Activated CD4-positive, CD25-positive, alpha-beta regulatory T cell (primary cell): ENCODE measurements at places on chromosomes 3 and 15.

DNA sequence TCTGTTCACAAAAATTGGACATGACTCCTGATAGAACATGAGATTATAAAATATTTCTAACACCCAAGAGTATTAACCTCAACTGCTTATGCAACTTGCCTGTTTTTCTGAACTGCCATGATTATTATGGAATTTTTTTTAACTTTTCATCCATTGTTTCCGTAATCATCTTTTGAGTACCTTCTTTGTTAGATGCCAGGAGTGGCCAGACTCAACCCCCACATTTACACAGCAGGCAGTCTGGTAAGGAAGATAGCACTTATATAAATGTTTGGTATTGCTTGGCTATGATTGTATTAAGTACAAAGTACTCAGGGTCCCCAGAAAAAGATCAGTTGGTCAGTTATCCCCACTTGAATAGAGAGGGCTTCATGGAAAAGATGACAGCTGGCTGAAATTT lies 74.3 kb downstream of the CRYBG3 start:
- DNase-seq = no peak

GRCh38 chr3:11260460-11260859 lies 11.7 kb upstream of the ATG7 start:
- no peak for DNase-seq

DNA sequence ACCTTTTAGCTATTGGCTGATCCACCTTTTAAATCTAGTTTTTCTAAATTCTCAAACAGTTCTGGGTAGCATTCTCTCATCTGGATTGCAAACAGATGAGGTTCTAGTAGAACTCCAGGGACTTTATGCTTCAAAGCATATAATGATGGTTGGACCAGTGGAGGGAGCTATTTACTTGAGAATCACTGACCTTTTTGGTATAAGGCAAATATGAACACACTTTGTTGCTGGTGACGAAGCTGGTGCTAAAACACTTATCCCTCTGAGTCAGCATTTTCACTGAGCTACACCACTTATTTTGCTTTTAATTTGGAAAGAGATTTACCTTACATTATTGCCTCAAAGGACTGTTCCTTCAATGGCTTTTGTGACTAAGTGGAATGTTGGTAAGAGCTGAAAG lies 58.6 kb upstream of the SLITRK3 start:
- no peak for DNase-seq

- DNase-seq = no peak
Observed at GRCh38 chr3:98730338-98730737, 32.8 kb upstream of the ST3GAL6 start.

GRCh38 chr15:38885001-38885400 lies 320.4 kb upstream of the RASGRP1 start:
- DNase-seq = no peak

GRCh38 chr15:62835351-62835750 lies 207.2 kb upstream of the TPM1 start:
- no peak for DNase-seq

- no peak for DNase-seq
Observed at GRCh38 chr3:30342318-30343060, 263.9 kb upstream of the TGFBR2 start.

DNA sequence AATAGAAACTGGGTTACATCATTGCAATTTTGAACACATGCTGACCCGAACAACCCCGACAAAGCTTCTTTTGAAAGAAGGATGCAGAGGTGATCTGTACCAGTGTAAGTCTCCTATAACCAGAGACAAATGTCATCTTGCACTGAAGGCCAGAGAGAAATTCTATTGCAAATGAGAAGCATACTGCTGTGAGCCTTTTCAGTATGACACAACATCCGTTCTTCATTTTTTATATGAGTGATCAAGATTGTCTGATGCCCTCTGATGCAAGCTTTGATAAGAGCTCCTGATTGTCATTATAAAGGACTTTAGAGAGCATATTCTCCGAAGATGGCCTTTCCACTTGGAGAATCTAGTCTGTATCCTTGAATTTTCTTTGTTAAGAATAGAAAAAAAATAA lies 36.9 kb downstream of the PCOLCE2 start:
- no peak for DNase-seq

DNA sequence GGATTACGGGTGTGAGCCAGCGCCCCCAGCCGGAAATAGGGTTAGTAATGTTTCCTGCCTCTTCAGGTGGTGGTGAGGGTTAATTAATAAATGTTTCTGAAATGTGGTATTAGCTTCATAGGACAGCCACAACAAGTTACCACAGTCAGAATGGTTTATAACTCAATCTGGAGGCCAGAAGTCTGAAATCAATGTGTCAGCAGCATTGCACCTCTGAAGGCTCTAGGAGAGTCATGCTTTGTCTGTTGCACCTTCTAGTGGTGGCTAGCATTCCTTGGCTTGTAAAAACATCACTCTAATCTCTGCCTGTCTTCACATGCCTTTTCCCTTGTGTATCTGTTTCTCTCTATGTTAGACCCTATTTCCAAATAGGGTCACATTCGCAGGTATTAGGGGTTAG lies 7.8 kb upstream of the RPSA start:
- no peak for DNase-seq

- no peak for DNase-seq
Observed at GRCh38 chr15:68719672-68720071, 101.0 kb downstream of the ANP32A start.

DNA sequence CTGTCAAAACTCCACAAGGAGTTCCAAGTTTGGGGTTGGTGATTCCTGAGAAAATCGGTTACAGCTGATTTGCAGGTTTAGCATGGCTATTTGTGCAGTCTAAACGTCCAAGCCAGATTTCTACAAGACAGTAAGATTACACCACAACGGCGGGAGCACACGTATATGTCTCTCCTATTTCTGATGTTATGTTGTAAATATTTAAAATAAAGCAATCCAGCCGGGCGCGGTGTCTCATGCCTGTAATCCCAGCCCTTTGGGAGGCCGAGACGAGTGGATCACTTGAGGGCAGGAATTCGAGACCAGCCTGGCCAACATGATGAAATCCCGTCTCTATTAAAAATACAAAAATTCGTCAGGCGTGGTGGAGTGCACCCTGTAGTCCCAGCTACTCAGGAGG lies 106.8 kb upstream of the IGF1R start:
- DNase-seq = no peak

GRCh38 chr3:32453346-32453745 lies 49.3 kb downstream of the CMTM6 start:
- DNase-seq = no peak

- DNase-seq = no peak
Observed at GRCh38 chr3:129240436-129240835, 9.0 kb upstream of the COPG1 start.
